ENCODE measurements at places on chromosomes 3 and 15.

DNA sequence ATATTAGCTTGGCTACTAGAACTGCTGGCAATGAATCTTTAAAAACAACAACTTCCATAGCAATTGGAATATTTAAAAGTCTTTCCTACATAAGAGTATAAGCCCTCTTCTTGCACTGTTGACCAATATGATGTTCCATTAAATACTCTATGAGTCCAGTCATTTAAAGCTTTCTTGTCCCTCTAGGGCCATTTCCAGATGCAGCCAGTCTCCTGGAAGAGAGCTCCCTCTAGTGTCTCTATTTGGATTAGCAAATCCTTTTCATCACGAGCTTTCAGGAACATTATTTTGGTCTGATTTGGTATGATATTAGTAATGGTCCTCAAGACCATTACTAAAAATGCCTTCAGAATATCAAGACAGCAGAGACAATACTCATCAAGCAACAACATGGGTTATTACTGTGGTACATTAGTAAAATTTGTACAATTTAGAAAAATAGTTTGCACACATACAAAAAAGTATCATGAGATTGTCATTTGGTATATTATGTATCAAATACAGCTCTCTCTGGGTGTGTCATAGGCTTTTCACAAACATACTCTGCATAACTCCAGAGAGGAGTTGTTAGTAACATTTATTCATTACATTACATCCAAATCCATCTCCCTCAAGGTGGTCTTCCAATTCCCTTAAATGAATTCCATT is 101.3 kb downstream of the DPH6 start:
- DNase-seq, result no peak

- no peak for DNase-seq
Observed at GRCh38 chr3:53841296-53841695, 4.9 kb downstream of the CHDH start.

GRCh38 chr3:34323517-34323916 is 525.1 kb downstream of the PDCD6IP start:
- no peak for DNase-seq

GRCh38 chr3:46873521-46873920 is 4.0 kb upstream of the PTH1R start:
- no peak for DNase-seq

DNA sequence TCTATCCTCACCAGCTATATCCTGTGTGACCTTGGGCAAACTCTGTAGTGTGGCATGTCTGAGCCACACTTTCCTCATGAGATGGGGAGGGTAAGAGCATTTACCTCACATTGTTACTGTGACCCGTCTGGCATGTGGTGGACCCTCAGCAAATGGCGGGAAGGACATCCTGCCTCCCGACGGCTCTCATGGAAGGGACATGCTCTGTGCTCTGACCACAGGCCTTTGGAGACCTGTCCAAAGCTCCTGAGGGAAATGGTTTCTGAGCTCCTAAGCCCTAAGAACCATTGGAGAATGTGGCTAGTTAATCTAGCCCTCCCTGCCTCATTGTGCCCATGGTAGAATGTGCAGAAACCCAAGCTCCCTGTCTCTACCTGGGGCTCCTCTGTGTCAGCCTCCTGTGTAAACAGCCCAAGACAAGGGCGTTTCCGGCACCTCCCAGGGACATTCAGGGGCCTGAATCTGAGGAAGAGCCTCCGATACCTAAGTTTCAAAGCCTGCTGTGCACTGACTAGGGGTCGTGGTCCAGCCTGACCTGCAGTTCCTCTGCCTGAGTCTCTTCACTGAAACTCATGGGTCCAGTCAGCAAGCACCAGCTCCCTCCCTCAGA is 29.0 kb downstream of the XYLB start:
- no peak for DNase-seq

DNA sequence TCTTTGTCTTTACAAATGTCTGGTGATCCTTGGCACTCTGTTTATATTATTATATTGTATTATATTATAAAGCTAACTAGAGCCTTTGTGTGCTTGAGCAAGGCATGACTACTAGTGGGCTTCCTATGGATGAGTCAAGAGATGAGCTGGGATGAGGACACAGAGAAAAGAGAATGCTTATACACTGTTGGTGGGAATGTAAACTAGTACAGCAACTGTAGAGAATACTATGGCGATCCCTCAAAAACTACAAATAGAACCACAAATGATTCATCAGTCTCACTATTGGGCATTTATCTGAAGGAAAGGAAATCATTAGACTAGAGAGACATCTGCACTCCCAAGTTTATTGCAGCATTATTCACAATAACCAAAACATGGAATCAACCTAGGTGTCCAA is 40.8 kb upstream of the MED12L start:
- DNase-seq, result no peak

DNA sequence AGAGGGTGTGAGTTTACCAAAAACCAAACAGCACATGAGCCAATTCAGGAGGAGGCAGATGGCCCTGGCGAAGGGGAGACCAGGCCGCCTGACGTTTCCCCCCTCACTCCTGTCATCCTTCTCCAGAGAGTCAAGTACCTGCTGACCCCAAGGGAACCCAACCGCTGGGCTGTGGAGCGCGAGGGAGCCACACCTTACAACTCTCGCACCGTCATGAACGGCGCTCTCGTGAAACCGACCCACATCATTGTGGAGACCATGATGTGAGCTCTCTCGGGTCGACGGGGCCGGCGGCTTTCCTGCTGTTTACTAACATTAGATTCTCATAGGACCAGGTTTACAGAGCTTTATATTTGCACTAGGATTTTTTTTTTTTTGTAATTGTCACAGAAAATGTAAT is 55.4 kb downstream of the GRIP2 start:
- no peak for DNase-seq

DNA sequence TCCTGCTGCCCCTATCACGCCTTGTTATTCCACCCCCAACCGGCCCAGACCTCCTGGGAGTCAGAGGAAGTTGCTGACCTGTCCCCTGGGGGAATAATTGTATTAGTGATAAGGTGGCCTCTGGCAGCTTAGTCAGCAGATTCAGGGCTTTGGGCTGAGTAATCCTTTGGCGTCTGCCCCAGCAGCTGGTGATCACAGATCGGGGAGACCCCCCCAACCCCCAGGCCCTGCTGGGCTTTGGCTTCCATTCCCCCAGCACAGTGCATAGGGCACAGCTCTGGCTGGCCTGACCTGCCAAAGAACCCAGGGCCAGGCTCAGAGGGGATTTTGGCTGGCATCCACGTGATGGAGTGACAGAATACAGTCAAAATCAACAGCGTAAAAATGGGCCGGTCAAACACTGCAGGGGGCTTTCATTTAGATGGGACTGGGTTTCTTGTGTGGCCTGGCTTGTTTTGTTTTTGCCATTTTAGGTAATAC is 3.9 kb upstream of the NR2E3 start:
- DNase-seq, result no peak

DNA sequence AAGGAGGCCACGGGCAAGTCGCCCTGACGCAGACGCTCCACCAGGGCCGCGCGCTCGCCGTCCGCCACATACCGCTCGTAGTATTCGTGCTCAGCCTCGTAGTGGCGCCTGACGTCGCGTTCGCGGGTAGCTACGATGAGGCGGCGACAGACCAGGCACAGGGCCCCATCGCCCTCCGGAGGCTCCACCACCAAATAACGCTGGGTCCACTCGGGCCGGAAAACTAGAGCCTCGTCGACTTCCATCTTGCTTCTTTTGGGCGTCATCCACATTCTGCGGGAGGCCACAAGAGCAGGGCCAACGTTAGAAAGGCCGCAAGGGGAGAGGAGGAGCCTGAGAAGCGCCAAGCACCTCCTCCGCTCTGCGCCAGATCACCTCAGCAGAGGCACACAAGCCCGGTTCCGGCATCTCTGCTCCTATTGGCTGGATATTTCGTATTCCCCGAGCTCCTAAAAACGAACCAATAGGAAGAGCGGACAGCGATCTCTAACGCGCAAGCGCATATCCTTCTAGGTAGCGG is at the start of gene EPM2AIP1:
EPM2AIP1 (minus strand) TSS at position 326 of the 520 bp plus-strand sequence; CDS start at position 272, 54 bp downstream.
- no peak for DNase-seq

DNA sequence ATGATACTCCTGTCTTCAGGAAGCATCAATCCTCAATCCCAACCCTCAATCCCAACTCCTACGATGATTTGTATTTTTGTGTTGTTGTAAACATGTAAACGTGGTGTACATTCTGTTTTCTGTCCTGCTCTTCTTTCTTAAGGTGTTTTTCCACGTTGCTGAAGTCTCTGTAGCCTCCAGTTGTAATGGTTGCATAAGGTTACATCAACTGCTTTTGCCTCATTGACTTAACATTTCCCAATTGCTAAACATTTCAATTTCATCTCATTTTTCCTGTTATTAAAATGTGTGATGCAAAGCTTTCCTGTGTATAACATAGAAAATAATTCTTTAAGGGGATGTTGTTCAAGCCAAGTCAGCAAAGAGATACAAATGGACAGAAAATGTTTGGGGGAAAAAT is 33.4 kb downstream of the HRH1 start:
- DNase-seq, result no peak

GRCh38 chr3:188754267-188754666 is 417.5 kb upstream of the TPRG1 start:
- no peak for DNase-seq

DNA sequence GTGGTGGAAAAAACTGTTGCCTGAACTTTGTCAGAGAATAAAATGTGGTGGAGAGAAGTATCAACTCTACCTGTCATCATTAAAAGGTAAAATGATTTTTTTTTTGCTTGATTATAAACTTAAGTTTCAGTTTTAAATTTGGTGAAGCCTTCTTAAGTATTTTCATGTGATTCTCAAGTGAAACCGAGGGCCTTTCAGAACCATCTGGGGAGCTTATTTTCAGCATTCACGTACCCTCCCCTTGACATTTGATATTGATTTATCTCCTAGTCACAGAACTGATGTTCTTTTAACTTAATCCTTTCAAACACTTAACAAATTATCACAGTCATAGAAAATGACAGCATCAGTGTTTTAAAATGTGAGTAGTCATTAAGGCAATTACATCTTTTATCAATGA is 38.5 kb downstream of the HPS3 start:
- no peak for DNase-seq

DNA sequence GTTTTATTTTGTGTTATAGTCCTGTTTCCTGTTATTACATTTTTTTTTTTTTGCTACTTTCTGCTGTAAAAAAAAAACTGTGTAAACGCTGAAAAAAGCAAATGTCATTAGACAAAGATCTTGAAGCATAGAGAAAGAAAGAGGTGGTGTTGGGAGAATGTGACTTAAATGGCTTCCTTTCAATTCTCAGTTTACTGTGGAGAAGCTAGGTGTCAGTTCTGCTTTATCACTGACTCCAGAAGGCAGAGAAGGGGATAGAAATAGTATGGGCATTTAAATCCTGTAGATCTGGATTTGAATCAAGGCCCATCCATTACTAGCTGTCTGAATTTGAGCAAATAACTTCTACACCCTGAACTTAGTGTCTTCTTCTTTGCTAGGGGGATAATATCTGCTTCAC is 23.0 kb downstream of the PPM1L start:
- no peak for DNase-seq

DNA sequence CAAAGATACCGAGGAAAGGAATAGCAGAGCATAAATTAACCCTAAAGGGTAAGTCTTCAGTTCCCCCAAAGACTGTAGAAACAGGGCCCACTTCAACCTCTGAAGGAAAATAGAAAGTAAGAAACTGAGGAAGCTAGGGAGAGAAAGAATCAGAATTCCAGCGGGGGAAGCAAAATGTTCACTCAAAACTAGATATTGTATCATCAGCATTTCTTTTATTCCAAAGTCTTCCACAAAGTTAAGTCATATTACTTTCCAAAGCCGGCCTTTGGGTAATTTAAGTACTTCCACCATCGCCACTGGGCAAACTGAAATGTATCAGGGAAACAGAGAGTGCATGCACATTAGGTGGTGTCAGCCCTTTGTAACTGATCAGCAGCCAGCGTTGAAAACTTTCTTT is 88.3 kb downstream of the RSL24D1 start:
- DNase-seq, result no peak

DNA sequence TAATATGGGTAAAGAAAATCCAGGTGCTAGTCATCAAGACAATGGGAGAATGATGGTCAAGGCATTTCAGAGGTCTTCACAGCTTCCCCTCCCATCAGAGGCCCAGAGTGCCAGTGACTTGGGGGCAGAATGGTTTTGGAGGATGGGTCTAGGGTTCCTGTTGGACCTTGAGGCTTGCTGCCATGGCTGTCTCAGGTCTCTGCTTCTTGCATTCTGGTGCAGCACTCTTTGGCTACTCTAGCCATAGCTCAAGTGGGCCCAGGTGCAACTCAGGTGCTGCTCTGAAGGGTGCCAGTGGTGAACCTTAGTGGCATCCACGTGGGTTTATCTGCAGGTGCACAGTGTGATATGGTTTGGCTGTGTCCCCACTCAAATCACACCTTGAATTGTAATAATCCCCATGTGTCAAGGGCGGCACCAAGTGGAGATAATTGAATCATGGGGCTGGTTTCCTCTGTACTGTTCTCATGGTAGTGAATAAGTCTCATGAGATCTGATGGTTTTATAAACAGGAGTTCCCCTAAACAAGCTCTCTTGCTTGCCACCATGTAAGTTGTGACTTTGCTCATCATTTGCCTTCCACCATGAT is 48.5 kb upstream of the PEX5L start:
- no peak for DNase-seq

GRCh38 chr3:107978131-107979055 is 112.4 kb downstream of the CD47 start:
- DNase-seq, result no peak

DNA sequence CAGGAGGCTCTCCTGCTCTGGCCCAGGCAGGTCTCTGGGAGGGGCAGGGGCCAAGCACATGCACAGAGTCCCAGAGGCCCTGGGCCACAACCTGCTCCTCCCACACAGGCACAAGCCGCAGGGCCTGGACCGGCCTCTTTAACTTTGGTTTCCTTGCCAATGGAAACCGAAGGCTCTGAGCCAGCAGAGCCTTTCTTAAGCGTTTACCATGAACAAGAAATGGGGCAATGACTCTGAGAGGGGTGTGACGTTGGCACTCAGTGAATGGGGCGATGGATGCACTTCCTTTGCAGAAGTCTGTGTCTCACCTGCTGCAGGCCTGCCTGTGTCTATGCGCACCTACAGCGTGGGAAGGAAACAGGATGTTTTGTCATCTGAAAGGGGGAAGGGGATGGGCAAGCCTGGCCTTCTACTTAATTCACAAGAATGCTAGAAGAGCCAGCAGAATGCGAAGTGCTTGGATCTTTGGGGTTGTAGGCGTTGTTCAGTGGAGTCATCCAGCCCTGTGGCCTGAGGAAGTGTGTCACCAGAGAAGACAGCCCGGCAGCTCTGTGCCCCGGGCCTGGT is 41.8 kb downstream of the IFT122 start:
- peak; percentile 33 for DNase-seq

GRCh38 chr15:47750030-47750739 is 32.9 kb downstream of the SEMA6D start:
- no peak for DNase-seq

DNA sequence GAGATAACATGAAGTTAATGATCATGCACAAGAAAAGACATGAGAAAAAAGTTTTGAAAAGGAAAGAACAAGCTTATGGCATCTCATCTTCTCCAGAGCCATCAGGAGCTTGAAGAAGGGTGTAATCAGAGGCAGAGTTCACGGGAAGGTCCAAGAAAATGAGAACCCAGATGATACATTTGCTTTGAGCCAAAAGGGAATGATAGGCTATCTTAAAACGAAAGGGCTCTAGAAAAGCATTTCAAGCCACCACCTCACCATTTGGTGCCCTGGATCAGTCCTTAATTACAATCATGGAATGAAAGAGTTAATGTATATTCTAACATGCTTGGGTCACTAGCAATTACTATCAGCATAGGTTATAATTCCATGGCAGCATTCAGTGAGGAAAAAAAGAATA is 781.8 kb downstream of the ROBO1 start:
- no peak for DNase-seq
